ENCODE measurements at places on chromosomes 1 and 21. TPM values are rescaled to one million over a fixed set of nuclear protein-coding genes. Genes with fewer than 3 reads are reported as not detected.

The ELAPOR1 gene
- total RNA-seq: 5.6 TPM

DNA sequence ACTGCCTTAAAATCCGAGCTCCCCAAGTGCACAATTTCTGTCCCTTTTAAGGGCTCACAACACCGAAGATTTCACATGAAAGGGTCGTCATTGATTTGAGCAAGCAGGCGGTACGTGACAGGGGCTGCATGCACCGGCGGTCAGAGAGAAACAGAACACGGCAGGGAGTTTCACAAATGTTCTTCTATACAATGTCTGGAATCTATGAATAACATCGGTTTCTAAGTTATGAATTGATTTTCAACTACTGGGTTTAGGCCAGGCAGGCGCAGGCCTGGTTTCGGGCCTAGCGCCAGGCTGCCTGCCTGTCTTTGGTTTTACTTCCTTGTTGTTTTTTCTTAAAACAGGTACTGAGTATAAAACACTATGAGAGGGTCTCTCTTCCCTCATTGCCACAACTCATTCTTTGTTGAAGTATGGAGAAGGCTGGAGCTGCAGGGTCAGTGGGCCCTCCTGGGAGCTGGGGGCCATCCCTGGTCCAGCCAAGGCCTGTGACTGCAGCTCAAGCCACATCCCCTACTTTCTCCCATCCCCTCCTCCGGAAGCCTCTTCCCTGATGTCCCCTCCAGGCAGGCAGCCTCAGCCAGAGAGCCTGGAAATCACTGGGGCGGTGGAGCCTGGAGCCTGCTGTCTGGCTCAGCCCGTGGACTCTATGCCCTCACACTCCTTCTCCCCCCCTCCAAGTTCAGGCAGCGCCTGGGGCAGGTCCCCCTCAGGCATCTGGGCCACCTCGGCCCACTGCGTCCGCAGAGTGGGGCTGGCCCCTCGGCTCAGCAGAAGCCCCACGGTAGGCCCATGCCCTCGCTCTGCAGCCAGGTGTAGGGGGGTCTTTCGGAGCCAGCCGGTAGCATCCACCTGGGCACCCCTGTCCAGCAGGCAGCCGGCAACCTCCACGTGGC lies 2.4 kb downstream of the ANKRD65 start:
- no peak for DNase-seq

- no peak for DNase-seq
Measured at GRCh38 chr1:224809613-224810012, 119.9 kb upstream of the DNAH14 start.

GRCh38 chr1:48246727-48247126 lies 24.2 kb downstream of the SLC5A9 start:
- DNase-seq: no peak

Measured in ovary (tissue), 10 donors.